Activated naive CD8-positive, alpha-beta T cell treated with anti-CD3 and anti-CD28 coated beads, Interleukin-2, amount 50 U/mL, for 16 hours (primary cell): ENCODE measurements at places on chromosomes 2 and 18.

- DNase-seq: no peak
Observed at GRCh38 chr18:38007676-38008330, 442.2 kb upstream of the CELF4 start.

DNA sequence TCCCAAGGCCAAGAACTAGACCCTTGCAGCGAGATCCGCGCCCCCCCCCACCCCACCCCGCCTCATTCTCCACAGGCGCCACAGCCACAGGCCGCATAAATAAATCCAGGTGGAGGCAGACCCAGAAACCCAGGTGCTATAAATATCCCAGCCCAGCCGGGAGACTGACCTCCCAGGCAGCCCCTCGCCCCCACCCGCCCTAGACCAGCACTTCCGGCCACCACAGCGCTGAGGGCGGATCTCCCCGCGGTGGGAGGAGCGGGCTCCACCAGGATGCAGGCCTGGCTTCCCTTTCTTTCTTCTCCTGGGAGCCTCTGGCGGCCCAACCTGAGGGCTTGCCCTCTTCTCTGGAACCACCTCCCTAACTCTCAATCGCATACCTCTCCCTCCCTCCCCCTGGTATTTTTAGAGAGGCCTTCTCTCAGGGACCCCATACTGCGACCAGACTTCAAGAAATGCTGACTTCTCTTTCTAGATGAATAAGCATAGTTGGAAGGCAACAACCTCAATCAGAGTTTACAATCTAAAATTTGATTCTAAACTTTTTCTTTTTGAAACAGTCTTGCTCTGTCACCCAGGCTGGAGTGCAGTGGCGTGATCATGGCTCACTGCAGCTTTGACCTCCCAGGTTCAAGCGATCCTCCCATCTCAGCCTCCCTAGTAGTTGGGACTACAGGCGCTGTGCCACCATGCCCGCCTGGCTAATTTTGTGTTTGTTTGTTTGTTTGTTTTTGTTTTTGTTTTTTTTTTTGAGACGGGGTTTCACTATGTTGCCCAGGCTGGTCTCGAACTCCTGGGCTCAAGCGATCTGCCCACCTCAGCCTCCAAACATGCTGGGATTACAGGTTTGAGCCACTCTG, 55.0 kb downstream of the PKDCC start:
- DNase-seq: no peak

GRCh38 chr2:131029812-131030211, 63.4 kb downstream of the FAM168B start:
- no peak for DNase-seq

- no peak for DNase-seq
Observed at GRCh38 chr2:121263996-121264715, 20.8 kb downstream of the TFCP2L1 start.

DNA sequence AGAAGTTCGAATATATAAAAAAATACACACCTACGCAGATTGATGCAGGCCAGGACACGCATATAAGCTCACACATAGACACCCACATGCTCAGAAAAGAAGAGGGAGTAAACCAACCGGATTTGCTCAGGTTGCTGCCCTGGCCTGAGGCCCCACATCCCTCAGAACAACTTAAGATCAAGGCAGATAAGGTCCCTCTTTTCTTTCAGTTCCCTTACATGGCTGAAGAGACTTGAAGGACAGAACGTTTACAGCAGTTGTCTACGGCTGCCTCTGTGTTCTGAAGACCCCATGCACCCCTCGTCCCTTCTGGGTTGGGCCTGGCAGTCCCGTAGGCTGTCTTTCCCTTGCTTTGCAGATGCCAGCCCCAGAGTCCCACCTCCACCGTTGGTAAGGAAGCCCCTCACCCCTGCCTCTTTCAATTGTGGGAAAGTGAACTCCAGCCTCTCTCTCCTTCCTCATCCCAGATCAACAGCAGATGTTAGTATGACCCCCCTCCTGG, 4.3 kb upstream of the NAGK start:
- no peak for DNase-seq

DNA sequence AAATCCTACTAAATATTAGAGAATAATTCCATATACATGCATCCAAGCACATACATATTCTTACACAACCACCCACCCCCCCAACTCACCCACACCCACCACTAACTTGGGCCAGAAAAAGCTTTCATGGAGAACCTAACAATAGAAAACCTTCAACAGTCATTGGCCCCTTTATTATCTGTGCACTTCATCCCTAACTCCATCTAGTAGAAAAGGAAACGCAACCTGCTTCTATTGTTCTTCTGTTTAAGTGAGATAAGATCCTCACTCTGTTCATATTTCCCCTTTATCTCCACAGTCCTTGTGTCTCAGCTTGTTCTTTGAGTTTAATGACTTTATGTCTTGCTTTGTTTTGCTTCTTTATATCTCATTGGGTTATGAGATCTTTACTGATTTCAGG, 1740.2 kb upstream of the CELF4 start:
- no peak for DNase-seq

DNA sequence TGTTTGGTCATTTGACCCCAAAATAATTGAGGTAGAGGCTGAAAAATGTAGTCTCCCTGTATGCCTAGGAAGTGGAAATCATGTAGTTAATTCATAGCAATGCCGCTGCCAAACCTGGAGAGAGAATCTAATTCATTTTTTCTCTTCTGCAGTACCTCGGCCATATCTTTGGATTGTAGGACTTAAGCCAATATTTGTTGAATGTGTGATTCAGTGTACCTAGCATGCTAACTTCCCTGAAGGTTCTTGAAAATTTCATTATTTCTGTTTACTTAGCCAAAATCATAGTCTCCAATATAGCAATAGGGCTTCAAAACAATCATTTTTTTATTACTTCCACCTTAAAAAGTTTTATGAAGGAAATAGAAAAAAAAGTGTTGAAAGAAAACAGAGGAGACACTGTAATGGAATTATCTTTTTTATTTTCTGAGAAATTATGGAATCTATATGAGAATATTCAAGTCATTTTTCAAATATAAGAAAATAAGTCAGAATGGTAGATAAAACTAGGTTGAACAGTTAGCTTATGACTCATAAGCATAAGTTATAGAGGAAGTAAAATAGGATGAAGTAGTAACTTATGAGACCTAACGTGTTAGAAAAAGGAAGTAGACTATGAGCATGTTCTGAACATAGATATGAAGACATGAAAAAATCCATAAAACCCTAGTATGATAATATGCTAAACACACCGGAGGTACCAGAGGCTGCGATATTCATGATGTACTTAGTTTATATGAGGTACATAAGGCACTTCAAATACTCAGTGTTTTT, 35.2 kb upstream of the CDH19 start:
- no peak for DNase-seq

DNA sequence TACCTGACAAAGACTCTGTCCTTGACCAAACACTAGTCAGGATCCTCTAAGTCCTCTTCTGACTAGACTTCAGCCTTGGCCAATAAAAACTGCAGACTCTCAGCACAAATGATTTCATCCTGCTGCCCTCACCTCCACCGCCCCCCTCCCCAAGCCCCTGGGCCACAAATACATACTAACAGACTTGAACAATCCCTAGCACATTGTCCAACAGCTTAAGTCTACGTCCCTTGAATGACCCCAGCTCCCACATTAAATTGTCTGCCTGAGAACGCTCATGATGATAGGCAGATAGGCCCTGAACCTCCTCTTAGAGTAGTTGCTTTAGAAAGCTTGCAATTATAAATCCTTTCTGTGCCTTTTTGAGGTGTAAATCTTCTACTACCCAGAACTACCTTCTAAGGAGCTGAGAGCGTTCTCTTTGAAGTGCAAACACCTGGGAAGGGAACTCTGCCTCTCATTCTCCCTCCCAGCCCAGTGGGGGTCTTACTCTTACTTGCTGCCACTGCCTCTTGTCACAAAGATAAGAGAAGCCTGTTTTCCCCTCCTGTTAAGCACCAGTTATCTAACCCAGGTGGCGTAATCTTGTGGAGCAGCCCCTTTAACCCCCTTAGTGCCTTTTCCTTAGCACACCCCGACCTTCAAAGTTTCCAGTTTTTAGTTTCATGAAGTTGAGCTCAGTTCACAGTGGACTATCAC, 1225.6 kb downstream of the LRP1B start:
- DNase-seq: no peak

DNA sequence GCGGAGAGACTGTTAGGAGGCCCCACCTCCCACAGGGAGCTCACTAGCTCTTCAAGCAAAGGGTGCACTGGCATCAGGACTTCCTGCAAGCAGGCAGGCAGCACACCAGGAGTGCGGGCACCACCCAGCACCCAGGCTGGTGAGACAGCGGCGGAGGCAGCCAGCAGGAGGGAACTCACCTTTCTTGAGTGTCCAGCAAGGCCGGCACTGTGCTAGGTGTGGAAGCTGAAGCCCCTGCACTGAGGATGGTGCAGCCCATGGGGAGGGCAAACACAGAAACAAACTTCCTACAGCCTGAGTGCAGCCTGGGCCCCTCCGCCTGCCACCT, 100.7 kb upstream of the ID2 start:
- DNase-seq: no peak

GRCh38 chr2:28270456-28271152, 122.1 kb upstream of the FOSL2 start:
- DNase-seq: no peak

GRCh38 chr2:5991305-5991968, 299.3 kb downstream of the SOX11 start:
- no peak for DNase-seq

DNA sequence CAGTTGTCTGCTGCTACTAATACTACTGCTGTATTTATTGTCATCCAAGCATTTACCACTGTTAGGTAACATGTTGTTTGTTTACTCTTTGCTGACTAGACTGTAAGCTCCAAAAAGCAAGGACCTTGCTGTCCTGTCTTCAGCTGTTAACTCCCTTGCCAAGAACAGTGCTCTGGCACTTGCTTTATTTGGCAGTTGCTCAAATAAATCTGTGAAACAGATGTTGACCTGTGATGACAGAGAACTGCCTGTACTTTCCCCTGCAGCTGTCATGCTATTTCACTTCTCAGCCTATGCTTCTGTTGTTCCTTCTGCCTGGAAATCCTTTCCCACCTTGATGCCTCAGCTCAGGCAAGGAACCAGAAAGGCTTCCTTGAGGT, 181.2 kb downstream of the ATAD2B start:
- no peak for DNase-seq

- no peak for DNase-seq
Observed at GRCh38 chr2:38104598-38104997, 28.6 kb upstream of the CYP1B1 start.

DNA sequence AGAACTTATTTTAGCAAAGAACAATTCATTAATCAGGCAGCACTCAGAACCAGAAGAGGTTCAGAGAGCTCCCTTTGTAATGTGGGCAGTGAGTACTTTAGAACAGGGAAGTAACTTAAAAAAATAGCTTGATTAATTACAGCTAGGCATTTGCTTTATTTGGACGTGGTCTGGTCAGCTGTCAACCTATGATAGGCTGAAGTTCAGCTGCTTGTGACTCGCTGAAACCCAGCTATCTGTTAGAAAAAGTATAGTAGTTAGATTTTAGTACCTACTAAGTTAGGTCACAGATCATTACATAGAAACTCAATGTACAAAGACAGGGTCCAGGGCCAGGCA, 40.0 kb downstream of the PKDCC start:
- DNase-seq: no peak

GRCh38 chr2:138829326-138829919, 49.2 kb upstream of the NXPH2 start:
- no peak for DNase-seq

DNA sequence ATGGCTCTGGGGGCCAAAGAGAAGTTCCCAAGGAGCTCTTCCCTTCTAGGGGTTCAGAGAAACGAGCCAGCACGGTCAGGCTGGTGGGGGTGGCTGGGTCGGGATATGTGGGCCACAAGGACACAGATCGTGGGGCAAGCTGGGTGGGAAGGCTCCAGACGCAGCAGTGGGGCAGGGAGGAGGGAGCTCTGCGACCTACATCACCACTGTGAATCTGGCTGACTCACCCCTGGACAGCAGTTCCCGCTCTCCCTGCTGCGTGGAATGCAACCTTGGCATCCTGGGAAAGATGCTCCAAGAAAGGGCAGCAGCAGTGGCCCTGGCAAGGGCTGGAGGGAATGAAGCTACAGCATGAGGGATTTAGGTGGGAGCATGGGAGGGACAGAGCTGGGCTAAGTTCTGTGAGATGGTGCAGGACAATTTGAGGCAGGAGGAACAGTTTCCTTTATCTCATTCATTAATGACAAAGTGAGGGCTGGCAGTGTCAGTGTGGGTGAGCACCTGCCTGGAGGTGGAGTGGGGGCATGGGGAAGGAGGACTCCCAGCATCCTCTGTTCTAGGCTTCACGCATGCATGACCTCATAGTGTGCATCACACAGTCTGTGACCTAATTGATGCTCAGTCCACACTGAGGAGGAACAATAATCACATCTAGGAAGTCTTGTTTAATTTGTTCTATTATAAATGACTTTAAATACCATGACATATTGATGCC, 25.0 kb downstream of the CELF4 start:
- DNase-seq: no peak

GRCh38 chr2:7992612-7993602, 688.9 kb upstream of the ID2 start:
- DNase-seq: no peak

DNA sequence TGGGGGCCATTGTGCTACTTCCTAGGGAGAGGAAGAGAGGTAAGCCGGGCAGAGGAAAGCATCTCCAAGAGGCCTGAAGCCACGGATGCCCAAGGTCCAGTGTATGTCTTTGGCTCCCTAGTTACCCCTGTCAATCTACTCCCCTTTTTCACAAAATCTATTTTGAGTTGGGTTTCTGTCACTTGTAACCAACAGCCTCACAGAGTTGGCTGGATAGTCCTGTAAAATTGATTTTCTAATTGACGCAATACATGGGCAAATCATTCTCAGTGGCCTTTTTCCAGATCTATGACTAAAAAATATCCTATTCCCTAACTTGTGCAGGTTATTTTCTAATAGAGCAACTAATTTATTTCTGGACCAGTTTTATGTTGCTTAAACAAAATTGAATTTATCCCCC, 168.4 kb downstream of the IRS1 start:
- DNase-seq: no peak

DNA sequence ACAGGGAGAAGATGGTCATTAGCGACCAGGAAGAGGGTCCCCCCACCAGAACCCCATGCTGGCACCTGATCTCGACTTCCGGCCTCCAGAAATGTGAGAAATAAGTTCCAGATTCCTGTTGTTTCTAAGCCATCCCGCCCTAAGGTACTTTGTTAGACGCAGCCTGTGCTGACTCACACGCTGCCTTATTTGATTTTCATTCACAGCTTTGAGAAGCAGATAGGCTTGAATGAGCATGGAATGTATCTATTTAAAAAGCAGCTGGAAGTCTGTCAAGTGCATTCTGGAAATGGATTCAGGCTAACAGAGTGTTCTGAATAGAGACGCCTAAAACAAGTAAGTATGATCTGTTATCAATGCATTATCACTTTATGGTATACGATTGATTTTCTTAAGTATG, 8.3 kb upstream of the IL1R2 start:
- DNase-seq: no peak

- DNase-seq: no peak
Observed at GRCh38 chr2:241041589-241042158, 43.3 kb downstream of the SNED1 start.

DNA sequence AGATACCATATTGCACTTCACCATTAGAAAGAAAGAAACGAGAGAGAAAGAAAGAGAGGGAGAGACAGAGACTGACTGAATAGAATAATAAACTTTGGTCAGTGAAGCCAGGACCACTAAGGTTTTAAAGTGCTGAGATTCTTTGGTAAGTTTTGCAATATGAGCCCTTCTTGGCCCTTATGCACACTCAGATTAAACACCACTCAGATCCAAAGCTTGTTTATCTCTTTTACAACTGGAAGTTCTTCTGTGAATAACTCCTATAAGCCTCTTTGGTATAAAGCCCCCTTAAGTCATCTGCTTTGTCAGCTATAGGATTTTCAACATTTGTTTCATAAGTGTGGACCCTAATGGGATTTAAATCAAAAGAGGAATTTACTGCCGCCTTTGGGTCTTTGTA, 40.8 kb downstream of the PID1 start:
- no peak for DNase-seq
